Left ventricle myocardium inferior (tissue), 1 donor: ENCODE measurements at places on chromosomes 1 and 21.

GRCh38 chr1:66350001-66350547 lies 183.9 kb upstream of the SGIP1 start:
- peak; percentile 40 for DNase-seq

DNA sequence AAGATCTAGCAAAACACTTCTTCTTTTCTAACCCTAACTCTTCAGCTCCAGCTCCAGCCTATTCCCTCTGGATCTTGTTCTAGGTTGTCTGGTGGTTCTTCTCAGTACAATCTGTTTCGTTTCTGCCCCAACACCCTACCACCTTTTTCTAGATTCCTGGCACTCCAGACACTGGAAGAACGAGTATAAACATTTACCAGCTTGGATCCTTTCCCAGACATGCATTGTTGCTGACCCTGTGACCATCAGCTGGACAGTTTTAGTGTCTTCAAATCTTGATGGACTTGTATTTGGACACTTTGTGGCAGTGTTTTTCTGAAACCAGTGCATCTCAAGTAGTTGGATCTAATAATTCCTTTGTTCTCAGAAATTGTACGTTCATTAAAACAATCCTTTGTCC lies 30.6 kb upstream of the CACNA1E start:
- no peak for DNase-seq

DNA sequence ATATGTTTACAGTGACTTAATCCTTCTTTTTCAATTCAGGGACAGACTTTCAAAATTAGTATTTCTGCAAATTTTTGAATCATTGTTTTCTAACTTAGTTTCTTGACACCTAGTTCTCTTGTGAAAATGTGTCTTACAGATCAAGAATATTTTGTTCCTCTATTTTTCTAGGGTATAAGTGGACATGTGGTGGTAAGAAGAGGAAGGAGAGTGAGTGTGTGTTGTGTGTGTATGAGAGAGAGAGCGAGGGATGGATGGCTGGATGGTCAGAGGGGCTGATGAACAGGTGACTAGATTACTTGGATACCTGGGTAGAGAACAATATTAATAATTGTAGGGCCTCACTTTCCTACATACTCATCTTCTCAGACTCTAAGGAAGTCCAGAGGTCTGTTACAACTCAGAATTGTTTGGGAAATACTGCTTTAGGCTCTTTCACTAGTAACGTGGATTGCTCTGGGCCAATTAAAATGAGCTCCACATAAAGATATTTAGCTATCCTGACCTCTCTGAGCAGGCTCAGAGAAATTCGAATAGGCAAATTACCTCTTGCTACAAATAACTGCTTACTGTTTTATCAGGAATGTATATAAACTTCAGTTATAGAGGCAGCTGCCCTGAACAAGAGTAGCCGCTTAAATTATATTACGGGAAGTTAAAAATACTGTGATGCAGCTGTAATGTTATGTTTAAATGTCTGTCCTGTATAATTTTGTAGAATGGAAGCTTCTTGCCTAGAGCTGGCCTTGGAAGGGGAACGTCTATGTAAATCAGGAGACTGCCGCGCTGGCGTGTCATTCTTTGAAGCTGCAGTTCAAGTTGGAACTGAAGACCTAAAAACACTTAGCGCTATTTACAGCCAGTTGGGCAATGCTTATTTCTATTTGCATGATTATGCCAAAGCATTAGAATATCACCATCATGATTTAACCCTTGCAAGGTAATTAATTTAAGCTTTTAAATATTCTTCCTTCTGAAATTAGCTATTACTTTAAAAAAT lies 19.7 kb downstream of the GPSM2 start:
- DNase-seq, result no peak

- DNase-seq, result no peak
Observed at GRCh38 chr21:19343711-19344110, 940.1 kb upstream of the TMPRSS15 start.

GRCh38 chr21:37447288-37447936 lies 80.8 kb downstream of the DYRK1A start:
- no peak for DNase-seq

DNA sequence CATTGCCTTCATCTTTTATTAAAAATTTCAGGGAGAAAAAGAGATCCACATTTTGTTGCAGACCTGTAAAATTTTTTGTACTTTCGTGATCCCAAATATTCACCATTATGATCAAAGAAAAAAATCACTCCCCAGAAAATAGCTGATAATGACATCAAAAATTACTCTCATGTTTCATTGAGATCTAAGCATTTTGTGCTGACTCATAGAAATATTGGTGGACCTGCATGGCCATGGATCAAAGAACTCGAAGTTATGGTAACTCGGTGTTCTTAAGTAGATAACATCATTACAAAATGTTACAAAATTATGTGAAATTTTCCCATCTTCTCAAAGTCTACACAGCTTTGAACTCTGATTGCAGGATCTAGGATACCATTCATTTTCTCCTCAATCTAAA lies 135.8 kb downstream of the PTGER3 start:
- no peak for DNase-seq

- DNase-seq, result peak; percentile 84
Observed at GRCh38 chr1:201982082-201982622, 296 bp upstream of the RNPEP start.

GRCh38 chr1:99266726-99267125 lies 2.4 kb downstream of the PLPPR4 start:
- no peak for DNase-seq

- no peak for DNase-seq
Observed at GRCh38 chr1:21631944-21632887, 36.9 kb downstream of the RAP1GAP start.

GRCh38 chr1:204476563-204476962 lies 18.0 kb downstream of the PIK3C2B start:
- DNase-seq, result no peak

- DNase-seq, result no peak
Observed at GRCh38 chr1:158806916-158807536, 24.1 kb upstream of the MNDA start.

GRCh38 chr1:40712405-40712944 lies 21.0 kb downstream of the NFYC start:
- DNase-seq, result no peak

DNA sequence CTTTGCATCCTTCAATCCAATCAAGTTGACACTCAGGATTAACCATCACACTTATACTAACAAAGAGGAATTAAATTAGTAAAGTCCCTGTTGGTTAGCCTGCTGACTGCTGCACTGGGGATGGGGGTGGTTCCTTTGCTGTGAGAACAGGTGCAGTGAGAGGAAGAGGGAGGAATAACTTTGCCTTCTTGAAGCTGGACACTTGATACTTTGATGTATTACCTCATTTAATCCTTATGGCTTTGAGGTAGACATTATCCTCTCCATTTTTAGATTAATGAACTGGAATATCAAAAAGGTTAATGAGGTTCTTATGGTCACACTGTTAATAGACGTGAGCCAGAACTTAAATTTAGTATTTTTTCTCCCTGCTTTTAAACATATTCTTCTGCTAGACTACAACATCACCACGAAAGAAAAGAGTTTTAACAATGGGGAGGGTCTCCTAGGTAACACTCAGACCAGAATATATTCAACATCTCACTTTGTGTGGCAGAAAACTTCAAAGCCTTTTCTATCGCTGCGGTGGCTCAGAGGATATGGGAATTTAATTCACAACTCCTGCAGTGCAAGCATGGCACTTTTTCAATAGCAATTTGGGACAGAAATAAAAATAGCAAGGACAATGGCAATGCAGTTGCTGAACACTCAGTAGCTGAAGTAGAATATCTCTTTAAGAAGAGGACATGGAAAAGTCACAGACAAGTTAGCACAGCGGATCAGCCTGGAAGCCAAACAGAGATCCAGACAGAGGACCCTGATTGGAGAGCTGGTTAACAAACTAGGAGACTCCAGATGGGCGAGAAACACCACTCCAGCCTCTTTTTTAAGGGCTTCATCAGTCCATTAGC lies 68.8 kb upstream of the DNAH14 start:
- no peak for DNase-seq

DNA sequence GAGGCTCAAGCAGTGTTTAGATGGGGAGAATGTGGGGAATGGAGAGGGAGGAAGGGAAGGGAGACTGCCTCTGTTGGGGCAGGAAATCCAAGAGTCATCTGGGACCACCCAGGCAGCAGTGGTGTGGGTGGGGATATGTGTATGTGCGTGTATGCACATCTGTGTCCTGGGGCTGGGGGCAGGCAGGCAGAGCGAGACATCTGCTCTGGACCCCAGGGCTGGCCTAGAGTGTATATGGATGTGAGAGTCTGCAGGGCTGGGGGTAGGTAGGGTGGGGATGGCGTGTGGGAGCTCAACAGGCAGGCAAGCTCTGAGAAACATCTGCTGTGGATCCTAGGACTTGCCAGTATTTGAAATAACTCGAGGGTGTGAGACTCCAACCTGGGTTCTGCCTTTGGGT lies 3.5 kb downstream of the PTCH2 start:
- no peak for DNase-seq

DNA sequence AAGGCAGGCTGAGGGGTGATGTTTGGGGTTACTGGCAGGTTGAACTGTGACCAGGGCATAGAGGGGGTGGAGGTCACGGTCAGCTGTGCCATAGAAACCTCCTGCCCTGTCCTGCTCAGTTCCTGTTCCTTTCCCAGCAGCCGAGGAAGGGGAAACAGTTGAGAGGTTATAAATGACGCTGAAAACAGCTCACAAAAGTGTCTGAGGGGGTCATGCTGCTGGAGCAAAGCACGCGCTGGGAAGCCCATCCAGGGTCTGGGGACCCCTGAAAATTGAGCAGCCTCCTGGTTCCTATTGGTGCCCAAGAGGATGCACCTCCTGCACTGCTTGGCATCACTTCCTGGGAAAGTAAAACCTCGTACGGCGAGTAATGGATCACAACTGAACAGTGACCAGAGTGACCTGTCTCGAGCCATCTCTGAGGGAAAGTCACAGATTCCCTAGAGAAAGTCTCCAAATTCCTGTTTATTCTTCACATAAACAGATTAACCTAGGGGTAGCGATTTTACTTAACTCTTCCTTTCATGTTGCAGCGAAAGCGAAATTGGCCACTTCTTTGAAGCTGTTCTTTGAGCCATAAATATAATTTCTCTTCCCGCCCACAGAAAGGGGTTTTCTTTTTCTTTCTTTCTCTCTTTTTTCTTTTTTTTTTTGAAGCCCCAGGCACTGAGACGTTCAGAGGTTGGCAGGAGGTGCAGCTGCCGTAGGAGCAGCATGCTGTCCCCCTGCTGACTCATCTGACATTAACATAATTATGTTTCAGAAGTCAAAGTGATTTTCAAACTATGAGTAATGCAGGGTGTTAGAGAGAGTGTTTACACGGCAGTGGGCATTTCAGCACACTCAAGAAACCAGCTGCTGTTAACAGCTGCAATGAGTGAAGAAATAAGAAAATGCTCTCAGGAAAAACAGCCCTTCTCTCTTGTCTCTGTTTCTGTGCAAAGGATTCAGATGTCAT lies 41.8 kb upstream of the ATF3 start:
- DNase-seq, result no peak

DNA sequence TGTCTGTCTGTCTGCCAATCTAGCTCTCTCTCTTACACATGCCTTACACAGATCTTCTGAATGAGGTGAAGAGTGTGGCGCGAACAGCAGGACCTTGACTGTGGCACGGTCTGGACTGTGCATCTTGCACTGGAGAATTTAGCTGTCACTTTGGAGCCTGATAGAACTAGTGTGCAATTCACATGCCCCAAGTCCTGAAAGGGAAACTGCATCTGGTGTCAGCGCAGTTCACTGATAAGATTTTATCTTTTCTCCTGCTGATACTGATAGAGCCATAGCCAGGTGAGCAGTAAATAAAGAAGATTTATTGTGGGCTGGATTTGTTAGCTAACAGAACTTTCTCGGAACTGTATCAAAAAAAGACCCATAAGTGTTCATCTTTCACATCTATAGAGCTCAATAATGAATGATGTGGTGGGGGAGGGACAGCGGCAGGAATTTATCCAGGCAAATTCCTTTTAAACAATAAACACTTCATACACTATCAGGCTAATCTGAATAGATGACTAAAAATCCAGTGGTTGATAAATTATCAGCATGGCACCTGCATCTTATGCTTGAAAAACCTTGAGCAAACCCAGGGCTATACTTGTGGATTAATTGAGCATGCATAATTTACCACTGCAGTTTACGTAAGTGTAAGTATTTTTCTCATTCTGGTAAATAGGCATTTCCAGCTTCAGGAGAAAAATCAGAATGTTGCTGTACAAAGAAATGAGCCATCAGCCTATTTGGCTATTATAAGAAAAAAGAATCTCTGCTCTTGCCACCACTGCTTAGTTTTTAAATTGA lies 104.1 kb downstream of the NTNG1 start:
- no peak for DNase-seq

DNA sequence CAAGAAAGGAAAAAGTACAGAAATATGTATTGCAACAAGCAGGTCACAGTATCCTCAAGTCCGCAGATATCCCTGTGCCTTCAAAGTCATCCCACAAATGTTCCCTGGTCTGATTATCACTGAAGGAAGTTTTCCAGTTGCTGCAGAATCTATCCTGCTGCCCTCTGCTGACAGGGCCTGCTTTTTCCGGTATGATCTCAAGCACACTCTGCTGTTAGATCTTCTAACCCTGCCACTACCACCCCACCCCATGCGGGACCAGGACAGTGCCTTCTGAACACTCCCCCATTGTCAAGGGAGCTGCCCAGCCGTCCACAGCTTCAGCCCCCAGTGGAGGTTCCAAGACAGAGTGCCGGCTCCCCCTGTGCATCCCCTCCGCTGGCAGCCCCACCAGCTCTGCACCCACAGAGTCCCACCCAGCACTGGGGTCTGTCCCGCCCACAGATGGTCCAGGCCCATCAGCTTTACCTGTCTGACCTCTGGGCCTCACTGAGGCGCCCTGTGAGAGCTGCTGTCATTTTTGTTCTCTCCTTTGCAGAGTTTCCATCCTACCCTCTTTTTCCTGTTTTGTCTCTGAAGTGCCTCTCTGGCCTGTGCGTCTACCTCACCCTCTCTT lies 27.9 kb downstream of the FAM163A start:
- no peak for DNase-seq

- DNase-seq, result no peak
Observed at GRCh38 chr1:43318831-43319230, 18.0 kb downstream of the TIE1 start.

GRCh38 chr1:175262621-175263020 lies 70.0 kb upstream of the KIAA0040 start:
- DNase-seq, result no peak

GRCh38 chr21:37249112-37249904 lies 17.8 kb downstream of the VPS26C start:
- DNase-seq, result no peak
